ENCODE measurements at places on chromosomes 13 and 19.

GRCh38 chr13:78398743-78399410 lies 204.5 kb downstream of the POU4F1 start:
- no peak for DNase-seq

DNA sequence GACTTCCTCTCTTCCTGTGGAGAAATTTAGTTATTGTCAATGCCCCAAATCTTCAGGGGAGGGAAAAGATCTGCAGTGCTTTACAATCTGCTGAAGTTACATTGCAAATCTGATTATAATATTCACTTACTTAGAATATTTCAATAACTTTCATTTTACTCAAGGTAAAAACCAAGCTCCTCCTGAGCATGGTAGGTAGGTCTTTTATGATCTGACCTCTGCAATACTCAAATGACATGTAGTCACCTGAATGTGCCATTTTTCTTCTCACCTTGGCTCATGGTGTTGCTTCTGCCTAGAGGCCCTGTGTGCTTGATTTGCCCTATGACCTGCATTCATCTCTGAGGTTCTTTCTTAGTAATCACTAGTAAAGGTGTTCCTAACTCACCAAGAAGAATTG lies 331.4 kb downstream of the HS6ST3 start:
- no peak for DNase-seq

- DNase-seq: no peak
Observed at GRCh38 chr19:18731562-18732008, 48.1 kb downstream of the CRTC1 start.

- DNase-seq: peak; percentile 62
Observed at GRCh38 chr19:40279120-40279551, 6.0 kb downstream of the AKT2 start.

DNA sequence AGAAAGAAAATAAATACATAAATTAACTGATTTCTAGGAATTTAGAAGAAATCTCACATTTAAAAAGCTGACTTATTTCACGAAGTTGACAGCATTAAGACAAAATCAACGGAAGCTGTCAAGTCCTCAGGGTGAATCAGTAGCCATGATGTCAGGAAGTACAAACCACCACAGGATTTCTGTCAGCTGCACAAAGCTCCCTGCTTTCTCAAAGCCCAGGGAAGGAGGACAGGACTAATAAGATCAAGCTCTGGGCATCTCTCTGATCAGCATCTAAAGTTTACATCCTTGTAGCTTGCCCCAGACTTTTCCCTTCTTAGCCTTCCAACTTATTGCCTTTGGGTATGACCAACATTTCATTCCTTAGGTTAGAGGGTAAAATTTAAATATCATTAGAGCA lies 9.4 kb downstream of the DCT start:
- DNase-seq: no peak

- DNase-seq: no peak
Observed at GRCh38 chr19:33289261-33289660, 13.1 kb downstream of the CEBPA start.

- no peak for DNase-seq
Observed at GRCh38 chr13:99374169-99374991, 67.2 kb upstream of the GPR183 start.

GRCh38 chr13:88937384-88937783 lies 1266.2 kb downstream of the SLITRK5 start:
- DNase-seq: no peak

- no peak for DNase-seq
Observed at GRCh38 chr13:34019870-34020269, 201.9 kb downstream of the RFC3 start.

DNA sequence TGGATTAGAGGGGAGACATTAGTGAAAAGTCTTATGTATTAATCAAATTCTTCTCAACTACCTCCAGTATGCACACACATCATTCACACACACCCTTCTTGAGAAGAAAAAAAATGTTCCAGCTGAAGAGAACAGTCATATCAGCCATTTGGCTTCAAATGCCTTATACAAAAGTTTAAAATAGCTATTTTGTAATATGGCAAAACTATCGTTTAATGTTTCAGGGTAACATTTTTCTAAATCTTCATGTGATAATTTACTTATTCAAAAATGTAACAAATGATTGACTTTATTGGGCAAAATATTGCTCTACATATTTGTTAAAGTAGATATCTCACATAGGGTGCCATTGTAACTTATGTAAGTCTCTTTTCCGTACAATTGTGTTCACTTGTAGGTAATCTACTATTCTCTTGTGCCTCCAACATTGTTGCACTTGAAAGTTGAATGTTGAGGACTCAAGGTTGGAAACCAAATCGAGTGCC lies 13.6 kb downstream of the ZIC2 start:
- DNase-seq: no peak

DNA sequence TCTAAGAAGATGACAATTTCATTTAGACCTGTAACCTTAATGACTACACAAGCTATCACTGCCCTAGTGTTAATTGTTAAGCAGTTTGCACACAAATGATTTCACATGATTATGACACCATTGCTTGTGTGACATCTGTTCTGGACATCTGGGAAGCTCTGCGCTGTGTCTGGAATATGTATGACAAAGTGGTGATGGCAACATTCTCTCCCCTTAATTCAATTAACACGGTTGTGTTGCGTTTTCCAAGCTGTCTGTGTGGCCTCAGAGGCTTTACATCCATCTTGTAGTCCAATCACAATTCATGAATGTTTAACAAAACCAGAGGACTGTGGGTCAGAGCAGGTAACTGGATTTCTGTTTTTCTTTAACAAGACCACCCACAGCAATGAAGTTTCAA lies 204.4 kb downstream of the COG6 start:
- no peak for DNase-seq

- peak; percentile 14 for DNase-seq
Observed at GRCh38 chr19:5891938-5892771, 11.4 kb downstream of the NDUFA11 start.

- DNase-seq: no peak
Observed at GRCh38 chr13:36074659-36075058, 56.5 kb downstream of the DCLK1 start.
